ENCODE measurements at places on chromosomes 5 and 9.

GRCh38 chr5:152634586-152634985 lies 229.5 kb upstream of the NMUR2 start:
- DNase-seq: peak; percentile 23

- DNase-seq: no peak
Measured at GRCh38 chr5:150342583-150342982, 14.9 kb upstream of the TCOF1 start.

- DNase-seq: no peak
Measured at GRCh38 chr9:20873240-20873865, 158.1 kb downstream of the HACD4 start.

GRCh38 chr9:110013064-110013463 lies 194.9 kb downstream of the C9orf152 start:
- no peak for DNase-seq

DNA sequence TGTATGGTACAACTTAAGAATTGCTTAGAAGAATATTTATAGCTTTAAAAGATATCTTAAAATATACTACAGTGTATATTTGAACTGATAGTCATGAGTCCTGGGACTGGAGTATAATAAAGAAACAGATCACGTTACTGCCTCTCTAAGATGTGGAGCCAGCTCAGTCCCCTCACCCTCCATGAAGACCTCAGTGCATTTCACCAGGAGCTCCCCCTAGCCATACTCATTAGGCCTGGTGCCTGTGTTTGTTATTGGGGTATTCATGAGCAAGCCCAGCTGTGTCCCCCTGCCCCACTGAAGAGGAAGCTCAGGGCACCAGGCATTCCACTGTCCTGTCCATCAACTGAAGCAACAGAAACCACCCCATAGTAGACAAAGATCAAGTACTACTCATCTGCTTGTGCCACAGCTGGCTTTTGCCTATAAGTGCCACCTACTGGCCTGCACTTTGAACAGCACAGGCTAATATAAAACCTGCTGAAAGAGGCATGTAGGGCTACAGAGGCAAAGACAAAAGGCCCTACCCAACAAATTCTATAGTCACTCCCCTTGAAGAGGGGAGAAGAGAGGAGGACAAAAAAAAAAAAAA lies 850.2 kb upstream of the NUDT12 start:
- no peak for DNase-seq

GRCh38 chr5:173324115-173325001 lies 3.9 kb downstream of the STC2 start:
- peak; percentile 82 for DNase-seq

DNA sequence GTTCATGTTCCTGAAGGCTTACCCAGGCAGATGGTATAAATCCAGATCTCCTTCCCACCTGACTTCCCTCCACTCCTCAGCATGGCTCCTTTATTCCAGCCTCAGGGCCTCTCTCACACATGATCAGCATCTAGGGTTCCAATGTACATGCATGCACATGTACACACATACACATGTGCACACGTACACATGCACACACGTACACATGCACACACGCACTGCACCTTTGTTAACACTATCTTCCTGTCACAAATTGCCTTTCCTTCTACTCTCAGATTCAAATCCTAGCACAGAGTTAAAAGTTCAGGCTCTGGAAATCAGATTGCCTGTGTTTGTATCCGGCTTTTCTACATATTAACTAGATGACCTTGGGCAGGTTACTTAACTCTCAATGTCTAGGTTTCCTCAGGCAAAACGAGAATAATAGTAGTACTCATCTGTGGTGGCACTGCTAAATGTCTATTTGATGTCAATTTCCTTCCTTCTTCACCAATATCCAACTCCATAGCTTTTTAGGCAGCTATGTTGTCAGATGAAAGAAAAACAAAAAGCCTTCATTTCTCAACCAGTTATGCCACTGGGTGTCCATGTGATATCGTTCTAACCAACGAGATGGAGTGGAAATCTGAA lies 12.8 kb upstream of the SELENOP start:
- DNase-seq: no peak

GRCh38 chr5:31378838-31379237 lies 153.1 kb downstream of the DROSHA start:
- no peak for DNase-seq

DNA sequence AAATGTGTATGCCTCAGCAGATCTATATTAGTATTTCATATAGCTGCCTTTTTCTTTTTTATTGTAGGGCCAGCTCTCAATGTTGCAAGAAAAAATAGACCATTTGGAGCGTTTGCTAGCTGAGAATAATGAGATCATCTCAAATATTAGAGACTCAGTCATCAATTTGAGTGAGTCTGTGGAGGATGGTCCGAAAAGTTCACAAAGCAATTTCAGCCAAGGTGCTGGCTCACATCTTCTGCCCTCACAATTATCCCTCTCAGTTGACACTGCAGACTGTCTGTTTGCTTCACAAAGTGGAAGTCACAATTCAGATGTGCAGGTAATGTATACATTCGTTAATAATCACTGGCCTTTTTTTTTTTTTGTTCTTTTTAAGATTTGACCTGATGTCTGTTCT lies 23.7 kb downstream of the MAN2A1 start:
- no peak for DNase-seq

DNA sequence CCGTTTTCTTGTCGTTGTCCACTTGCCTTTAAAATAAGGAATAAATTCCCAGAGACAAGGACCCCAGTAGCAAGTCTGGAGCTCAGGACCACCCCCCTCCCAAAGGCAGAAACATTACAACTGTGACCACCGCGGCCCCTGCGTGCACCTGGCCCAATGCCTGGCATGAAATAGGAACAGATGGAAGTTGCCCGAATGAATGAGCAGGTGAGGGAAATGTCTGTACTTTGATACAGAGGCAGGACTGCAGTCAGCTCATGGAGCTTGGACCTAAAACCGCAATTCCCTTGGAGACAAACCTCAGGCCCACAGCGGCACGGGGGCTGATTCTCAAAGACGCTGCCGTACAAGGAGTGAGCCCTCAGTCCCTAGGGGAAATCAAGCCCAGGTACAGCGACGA lies 55.3 kb upstream of the SARDH start:
- no peak for DNase-seq

DNA sequence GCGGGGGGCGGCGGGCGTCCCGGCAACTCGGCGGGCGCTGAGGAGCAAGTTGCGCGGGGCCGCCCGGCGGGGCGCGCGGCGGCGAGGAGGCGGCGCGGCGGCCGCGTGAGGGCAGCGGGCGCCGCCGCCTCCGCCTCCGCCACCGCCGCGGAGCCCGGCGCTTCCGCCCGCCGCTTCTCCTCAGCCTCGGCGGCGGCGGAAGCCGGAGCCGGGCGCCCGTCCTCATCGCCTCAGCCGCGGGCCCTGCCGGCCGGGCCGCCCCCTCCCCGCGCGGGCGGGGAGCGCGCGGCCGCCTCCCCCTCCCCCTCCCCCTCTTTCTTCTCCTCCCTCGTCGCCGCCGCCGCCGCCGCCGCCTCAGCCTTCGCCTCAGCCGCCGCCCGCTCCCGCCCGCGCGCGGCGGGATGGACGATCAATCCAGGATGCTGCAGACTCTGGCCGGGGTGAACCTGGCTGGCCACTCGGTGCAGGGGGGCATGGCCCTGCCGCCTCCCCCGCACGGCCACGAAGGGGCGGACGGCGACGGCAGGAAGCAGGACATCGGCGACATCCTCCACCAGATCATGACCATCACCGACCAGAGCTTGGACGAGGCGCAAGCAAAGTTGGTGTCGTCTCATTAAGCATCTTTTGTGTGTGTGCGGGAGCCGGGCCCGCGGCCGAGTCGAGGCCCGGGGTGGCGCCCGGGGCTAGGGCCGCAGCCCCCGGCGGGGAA lies at the start of gene PBX3:
Gene PBX3 (plus strand): TSS at position 321 of the 712 bp plus-strand sequence.
- peak; percentile 71 for DNase-seq

DNA sequence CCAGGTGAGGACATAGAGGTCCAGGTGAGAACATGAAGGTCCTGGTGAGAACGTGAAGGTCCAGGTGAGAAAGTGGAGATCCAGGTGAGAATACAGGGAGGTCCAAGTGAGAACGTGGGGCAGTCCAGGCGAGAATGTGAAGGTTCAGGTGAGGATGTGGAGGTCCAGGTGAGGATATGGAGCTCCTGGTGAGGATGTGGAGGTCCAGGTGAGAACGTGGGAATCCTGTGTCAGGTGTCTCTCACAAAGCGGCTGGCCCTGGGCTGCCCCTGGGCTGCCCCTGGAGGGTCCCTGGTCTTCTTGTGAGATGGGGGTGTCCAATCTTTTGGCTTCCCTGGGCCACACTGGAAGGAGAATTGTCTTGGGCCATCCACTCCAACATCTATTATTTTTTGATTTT lies 133.4 kb downstream of the MRPL36 start:
- no peak for DNase-seq

DNA sequence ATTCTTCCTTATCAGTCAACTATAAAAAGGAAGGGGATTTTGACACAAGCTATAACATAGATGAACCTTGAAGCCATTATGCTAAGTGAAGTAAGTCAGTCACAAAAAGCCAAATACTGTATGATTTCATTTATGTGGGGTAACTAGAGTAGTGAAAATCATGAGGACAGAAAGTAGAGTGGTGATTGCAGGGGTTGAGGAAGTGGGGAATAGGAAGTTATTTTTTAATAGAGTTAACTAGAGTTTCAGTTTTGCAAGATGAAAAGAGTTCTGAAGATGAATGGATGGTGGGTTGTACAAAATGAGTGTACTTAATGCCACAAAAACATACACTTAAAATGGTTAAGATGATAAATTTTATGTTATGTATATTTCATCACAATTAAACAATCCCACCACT lies 65.4 kb upstream of the FAM174A start:
- no peak for DNase-seq

GRCh38 chr5:67900514-67900913 lies 315.0 kb upstream of the PIK3R1 start:
- DNase-seq: no peak

DNA sequence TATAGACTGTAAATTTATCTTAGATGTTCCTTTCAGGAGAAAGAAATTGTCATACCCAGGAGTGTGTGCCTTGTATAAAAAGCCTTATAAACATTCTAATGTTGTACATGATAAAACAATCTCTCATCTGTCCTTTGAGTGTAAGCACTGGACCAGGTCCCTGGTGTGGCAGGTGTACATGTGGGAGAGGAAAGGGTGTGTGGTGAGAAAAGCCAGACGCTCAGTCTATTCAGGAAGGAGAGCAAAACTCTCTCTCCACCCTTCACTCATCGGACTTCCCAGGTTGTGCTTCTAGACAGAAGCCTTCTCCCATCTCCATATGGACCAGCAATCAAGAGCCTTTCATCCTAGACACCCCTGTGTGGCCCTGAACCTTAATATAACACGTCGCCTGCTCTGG lies 154.2 kb downstream of the ESM1 start:
- DNase-seq: peak; percentile 45

DNA sequence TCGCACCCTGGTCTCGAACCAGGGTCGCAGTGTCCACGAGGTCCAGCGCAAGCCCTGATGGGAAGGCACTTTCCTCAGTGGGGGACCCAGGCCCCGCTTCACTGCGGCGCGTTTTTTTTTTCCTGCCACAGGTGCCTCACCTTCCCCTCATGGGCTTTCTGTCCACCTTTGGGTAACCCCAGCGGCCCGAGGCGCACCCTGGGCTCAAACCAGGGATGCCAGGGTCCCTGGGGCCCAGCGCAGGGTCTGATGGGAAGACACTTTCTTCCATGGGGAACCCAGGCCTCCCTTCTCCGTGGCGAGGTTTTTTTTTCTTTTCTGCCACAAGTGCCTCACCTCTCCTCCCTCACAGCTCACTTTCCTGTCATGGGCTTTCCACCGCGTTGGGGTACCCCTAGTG lies 1269.9 kb downstream of the FOXD4L5 start:
- no peak for DNase-seq

Data from heart left ventricle (tissue), 16 donors.